ENCODE measurements at places on chromosomes 11 and 22.
A peak's percentile ranks its signal among the peaks of the same experiment; 100 is the strongest.

GRCh38 chr22:19394274-19395050 lies 37.1 kb downstream of the HIRA start:
- no peak for DNase-seq

DNA sequence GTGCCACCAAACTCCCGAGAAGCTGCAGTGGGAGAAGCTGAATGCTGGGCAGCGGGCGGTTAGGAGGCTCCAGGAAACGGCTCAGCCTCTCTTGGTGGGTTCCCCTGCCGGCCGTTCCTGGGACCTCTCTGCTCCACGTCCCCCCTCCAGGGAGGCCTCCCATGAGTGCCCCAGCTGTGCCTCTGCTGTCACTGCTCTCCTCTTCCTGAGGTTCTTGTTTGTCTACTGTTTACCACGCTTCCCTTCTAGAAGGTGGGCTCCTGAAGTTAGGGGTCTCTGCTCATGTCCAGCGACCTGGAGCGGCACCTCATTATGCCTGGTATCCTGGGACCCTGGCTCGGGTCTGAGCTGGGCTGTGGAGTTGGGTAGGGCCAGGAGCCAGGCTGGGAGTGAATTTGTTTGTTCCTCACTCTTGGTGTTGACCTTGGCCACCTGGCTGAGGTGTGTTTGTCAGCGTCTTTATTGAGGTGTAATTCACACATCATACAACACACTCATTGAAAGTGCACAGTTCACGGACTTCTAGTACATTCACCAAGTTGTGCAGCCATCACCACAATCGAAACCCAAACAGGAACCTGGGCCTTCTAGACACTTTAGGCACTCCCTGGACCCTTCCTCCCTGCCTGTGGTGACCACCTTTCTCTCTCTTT lies 37.8 kb upstream of the GRAMD4 start:
- no peak for DNase-seq

- no peak for DNase-seq
Measured at GRCh38 chr22:39459681-39460080, 2.9 kb downstream of the MGAT3 start.

DNA sequence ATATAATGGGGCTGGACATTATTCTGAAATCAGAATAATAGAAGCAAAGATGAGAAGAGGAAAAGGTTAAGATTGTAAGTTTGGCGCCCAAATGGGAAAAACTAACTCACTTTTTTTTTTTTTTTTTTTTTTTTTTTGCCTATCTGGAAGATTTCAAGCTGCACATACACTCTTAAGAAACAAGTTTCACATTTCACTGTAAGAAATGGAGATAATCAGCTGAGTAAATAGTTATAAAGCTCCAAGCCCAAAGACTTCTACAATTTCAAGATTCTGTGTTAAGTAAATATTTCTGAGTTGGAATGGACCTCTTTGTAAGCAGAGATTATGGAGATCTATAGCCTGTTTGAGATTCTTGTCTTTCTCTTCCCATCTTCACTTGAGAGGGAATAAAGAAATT lies 140.0 kb downstream of the SLC17A6 start:
- DNase-seq = no peak

GRCh38 chr11:19853016-19853415 lies 140.4 kb downstream of the NAV2 start:
- DNase-seq = no peak

GRCh38 chr11:1548221-1549070 lies 23.6 kb downstream of the DUSP8 start:
- DNase-seq = peak; percentile 64

GRCh38 chr22:44382116-44383038 lies 69.6 kb upstream of the SHISAL1 start:
- no peak for DNase-seq

GRCh38 chr11:19378814-19379213 lies 138.1 kb upstream of the E2F8 start:
- no peak for DNase-seq

DNA sequence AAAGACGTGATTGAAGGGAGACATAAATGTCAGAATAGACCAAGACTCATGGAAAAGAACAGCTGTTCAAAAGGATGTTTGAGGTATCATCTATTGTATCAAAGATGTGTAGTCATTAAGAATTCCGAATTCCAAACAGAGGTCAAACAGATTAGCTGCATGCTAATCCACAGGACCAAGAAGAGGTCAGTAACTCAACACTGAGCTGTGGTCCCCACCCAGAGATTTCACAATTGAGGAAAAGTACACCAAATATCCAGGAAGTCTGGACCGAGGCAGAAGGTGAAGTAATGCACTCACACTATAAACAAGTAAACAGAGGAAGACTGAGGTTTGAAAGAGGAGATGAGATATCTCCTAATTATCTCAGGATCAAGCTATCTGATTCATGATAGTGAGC lies 29.6 kb upstream of the OR5P2 start:
- no peak for DNase-seq

GRCh38 chr11:56910785-56911184 lies 77.9 kb upstream of the OR5AK2 start:
- DNase-seq = no peak

DNA sequence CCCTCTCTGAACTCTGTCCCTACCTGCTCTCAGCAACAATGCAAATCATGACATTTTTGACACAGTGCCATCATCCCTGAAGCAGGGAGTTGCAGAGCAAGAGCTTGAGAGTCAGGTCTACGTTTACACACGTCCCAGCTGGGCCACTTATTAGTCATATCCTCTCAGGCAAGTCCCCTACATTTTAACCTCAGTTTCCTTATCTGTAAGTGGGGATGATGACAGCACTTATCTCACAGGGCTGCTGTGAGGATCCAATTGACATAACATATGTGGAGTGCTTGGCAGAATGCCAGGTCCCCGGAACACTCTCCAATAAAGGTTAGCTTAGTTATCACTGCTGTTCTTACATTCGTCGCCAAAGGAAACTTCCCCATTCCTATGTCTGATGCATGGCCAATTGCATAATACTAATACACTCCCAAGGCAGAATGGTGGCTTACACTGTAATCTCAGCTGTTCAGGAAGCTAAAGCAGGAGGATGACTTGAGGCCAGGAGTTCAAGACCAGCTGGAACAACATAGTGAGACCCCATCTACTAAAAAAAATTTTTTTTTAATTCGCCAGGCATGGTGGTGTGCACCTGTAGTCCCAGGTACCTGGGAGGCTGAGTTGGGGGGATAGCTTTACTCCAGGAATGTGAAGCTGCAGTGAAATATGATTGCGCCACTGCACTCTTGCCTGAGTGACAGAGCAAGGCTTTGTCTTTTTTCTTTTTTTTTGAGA lies 16.6 kb downstream of the ASCC2 start:
- DNase-seq = no peak

- DNase-seq = peak; percentile 25
Measured at GRCh38 chr11:121018746-121019145, 5.2 kb upstream of the TBCEL start.

GRCh38 chr11:60972182-60973030 lies 926 bp downstream of the CD6 start:
- DNase-seq = no peak

GRCh38 chr22:42770941-42771647 lies 50.4 kb upstream of the A4GALT start:
- DNase-seq = no peak
